ENCODE measurements at places on chromosomes 6 and 20.

- no peak for DNase-seq
These were observed 33.3 kb upstream of the ADGRF4 start for GRCh38 chr6:47665112-47665511.

DNA sequence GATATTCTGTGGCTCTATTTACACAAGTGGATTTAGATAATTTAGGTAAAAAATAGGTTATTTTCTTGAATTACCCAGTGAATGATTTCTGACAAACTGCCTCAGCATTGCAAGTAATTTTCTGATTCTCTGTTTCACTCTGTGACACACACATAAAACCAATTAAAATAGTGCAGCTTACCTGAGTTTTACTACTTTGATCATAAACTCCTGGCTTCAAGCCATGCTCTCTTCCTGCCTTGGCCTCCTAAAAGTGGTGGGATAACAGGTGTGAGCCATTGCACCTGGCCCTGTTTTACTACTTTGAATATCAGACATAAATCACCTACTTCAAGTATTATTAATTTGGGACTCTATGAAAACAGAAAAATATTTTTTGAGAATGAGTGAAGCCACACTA lies 462.9 kb downstream of the ADGRB3 start:
- no peak for DNase-seq

GRCh38 chr6:128725271-128726233 lies 157.4 kb upstream of the LAMA2 start:
- no peak for DNase-seq

DNA sequence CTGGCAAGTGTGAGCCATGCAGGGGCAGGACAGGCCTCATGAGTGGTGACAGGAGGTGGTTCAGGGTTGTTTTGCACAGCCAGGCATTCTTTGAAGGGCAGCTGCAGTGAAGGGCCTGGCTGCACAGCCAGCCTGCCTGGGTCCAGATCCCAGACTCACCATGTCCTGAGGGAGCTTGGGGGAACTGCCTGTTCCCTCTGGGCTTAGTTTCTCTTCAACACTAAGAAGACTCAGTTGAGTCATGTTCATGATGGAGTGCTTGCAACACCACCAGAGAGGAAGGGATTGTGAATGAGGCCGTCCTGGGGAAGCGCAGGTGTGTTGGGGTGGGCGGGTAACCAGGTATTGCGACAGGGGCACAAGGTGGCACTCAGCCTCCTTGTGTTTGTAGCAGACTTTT lies 102.4 kb downstream of the CDH26 start:
- no peak for DNase-seq

DNA sequence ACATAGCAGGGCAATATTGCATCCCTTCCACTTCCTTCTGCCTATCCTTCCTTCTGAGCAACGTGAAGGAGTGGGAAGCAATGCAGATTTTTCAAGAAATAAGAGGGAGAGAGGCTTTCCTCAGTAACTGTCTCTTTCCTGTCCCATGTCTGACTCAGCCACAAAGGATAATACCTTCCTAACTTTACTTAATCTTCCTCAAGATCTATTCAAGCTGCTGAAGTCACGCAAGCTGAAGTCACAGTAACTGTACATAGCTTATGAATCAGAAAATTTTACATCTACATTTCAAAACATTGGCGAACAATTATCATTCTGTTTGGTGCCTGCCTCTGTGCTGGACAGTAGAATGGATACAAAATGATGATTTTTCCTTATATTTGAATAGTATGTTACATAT lies 86.4 kb upstream of the POU3F2 start:
- no peak for DNase-seq

DNA sequence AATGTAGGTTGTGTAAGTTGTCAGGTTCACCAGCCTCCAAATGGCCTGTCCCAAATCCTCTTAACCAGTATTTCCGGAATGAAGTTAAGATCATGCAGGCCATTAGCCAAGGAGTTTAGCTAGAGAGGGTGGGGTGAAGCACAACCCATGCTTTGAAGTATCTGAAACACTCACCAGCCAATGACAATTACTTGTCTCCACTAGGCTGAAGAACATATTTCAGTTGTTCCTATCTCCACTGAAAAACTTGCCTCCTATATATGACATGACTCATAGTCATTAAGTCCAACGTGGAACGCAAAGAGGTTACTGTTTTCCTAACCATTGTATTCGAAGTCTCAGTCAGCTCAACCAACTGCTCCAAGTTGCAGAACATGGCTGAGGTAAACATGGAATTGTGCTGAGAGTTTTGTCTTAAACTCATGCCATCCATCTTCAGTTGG lies 37.4 kb upstream of the TNFAIP3 start:
- no peak for DNase-seq

GRCh38 chr6:139611327-139612134 lies 237.1 kb upstream of the CITED2 start:
- DNase-seq = no peak

DNA sequence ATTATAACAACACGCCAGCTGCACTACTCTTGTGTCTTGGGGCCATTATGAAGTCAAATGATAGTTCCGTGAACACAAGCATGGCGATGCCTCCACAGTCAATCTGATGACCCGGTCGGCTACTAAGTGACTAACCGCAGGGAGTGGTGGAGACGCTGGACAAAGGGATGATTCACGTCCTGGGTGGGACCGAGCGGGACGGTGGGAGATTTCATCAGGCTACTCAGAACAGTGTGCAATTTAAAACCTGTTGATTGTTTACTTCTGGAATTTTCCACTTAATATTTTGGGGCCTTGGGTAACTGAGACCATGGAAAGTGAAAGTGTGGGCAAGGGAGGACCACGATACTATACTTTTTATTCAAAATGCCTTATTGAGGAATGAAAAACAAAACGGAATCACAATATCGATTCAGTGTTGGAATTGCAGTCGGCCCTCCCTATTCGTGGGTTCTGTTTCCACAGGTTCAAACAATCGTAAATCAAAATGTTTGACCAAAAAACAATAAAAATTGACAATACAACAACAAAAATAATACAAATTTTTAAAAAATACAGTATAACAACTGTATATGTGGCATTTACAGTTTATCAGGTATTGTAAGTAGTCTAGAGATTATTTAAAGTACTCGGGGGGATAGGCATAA lies 66.5 kb downstream of the MYLK4 start:
- DNase-seq = no peak

All from hematopoietic multipotent progenitor cell treated with erythropoietin and hydrocortisone succinate and interleukin-3 and kit ligand, for 17 days (in vitro differentiated cells).